ENCODE measurements at places on chromosomes 4 and X. TPM values are rescaled to one million over a fixed set of nuclear protein-coding genes. Genes with fewer than 3 reads are reported as not detected.

UGT2B11 gene
- total RNA-seq = not detected

ARHGAP36 gene
- total RNA-seq = not detected

ITGB1BP2 gene
- 5.3 TPM for total RNA-seq

BMX gene
- not detected for total RNA-seq

PF4V1 gene
- not detected for total RNA-seq

MAGEE1 gene
- 2.0 TPM for total RNA-seq

TENM3 gene
- not detected for total RNA-seq

SRP72 gene
- total RNA-seq = 147 TPM

CACNA1F gene
- total RNA-seq = 0.22 TPM

AP1AR gene
- 14.9 TPM for total RNA-seq

ASB9 gene
- 0.39 TPM for total RNA-seq

IBSP gene
- total RNA-seq = not detected

CPE gene
- total RNA-seq = not detected

GAGE13 gene
- not detected for total RNA-seq

NPY1R gene
- total RNA-seq = not detected

RTL5 gene
- total RNA-seq = 0.07 TPM

TKTL2 gene
- total RNA-seq = not detected

DUSP21 gene
- total RNA-seq = not detected

TXK gene
- total RNA-seq = 40.8 TPM

SPIN3 gene
- total RNA-seq = 8.5 TPM

AMBN gene
- not detected for total RNA-seq

DCHS2 gene
- total RNA-seq = not detected

VCX3A gene
- total RNA-seq = not detected

CLCN5 gene
- 3.2 TPM for total RNA-seq

AWAT2 gene
- not detected for total RNA-seq

NCBP2L gene
- not detected for total RNA-seq

XAGE2 gene
- not detected for total RNA-seq

F8 gene
- 3.9 TPM for total RNA-seq

MAGEA10 gene
- not detected for total RNA-seq

EFNB1 gene
- 4.2 TPM for total RNA-seq

PNMA3 gene
- 2.4 TPM for total RNA-seq

TEX13C gene
- not detected for total RNA-seq

FABP2 gene
- not detected for total RNA-seq

RGN gene
- total RNA-seq = not detected

ZNF674 gene
- total RNA-seq = 6.8 TPM

CT45A5 gene
- not detected for total RNA-seq

ANAPC4 gene
- total RNA-seq = 46.1 TPM

OPRPN gene
- not detected for total RNA-seq

FAM47A gene
- not detected for total RNA-seq

TEX11 gene
- total RNA-seq = not detected

ZAR1 gene
- total RNA-seq = not detected

TKTL1 gene
- total RNA-seq = 1.1 TPM

SOWAHD gene
- total RNA-seq = 2.2 TPM

RHOXF2 gene
- not detected for total RNA-seq

RBM47 gene
- total RNA-seq = 4.7 TPM

EPGN gene
- total RNA-seq = not detected
